ENCODE measurements at places on chromosomes 1 and 21. TPM values are rescaled to one million over a fixed set of nuclear protein-coding genes. Genes with fewer than 3 reads are reported as not detected.

- H3K4me3 ChIP-seq, result no peak overlapping the region
- no peaks in the 10 kb centered on the region for H3K4me1 ChIP-seq
- DNase-seq, result no peak
- no peak overlapping the region for H3K27ac ChIP-seq
- no peaks in the 10 kb centered on the region for H3K27me3 ChIP-seq
Measured at GRCh38 chr1:48688102-48688760, 88.5 kb downstream of the BEND5 start.

DNA sequence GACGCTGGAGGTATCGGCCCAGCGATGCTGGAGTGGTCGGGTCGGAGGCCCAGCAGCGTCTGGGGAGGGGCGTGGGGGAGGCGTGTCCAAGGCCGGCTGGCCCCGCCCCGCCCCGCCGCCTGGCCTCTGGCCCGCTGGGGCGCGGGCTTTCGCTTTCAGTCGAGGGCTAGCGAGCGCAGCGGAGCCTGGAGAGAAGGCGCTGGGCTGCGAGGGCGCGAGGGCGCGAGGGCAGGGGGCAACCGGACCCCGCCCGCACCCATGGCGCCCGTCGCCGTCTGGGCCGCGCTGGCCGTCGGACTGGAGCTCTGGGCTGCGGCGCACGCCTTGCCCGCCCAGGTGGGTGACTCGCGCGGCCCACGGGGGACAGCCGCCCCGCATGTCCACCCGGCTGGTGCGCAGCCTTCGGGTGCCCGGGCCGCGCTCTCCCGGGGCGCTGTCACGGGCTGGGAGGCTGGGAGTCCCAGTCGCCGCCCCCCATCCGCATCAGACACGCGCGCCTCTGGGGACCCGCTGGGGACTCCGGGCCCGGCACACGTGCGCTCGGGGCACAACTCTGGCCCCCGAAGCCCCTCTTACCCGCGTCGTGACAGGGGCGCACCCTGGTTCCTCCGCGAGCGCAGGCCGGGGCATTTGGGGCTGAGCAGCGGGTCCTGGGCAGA is at the start of gene TNFRSF1B:
Gene TNFRSF1B (plus strand): TSS at position 158 of the 659 bp plus-strand sequence. CDS start 101 bp downstream, at position 259.
- no peak within 1 kb of the TSS for H3K27ac ChIP-seq
- peak; percentile 74 for DNase-seq
- no peaks in the 10 kb centered on the region for H3K36me3 ChIP-seq
- no peaks in the 10 kb centered on the region for H3K27me3 ChIP-seq
- peak within 1 kb of the TSS; percentile 38 for H3K4me3 ChIP-seq
- peaks cover 6% of the 10 kb centered on the region for H3K4me1 ChIP-seq

DNA sequence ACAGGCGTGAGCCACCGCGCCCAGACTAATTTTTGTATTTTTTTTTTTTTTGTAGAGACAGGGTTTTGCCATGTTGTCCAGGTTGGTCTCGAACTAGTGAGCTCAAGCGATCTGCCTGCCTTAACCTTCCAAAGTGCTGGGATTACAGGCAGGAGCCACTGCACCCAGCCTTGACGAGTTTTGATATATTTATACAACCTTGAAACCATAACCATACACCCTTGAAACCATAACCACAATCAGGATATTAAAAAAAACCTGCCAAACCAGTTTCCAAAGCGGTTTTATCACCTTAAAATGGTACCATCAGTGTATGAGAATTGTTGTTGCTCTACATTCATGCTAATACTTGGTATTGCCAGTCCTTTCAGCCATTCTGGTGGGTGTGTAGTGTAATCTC is 3.7 kb upstream of the PHACTR4 start:
- no peak overlapping the region for H3K4me3 ChIP-seq
- peaks cover 8% of the 10 kb centered on the region for H3K4me1 ChIP-seq
- no peak overlapping the region for H3K27ac ChIP-seq
- no peaks in the 10 kb centered on the region for H3K36me3 ChIP-seq
- no peak for DNase-seq

GRCh38 chr1:210447456-210448057 is 118.9 kb downstream of the HHAT start:
- H3K27me3 ChIP-seq, result no peaks in the 10 kb centered on the region
- no peaks in the 10 kb centered on the region for H3K4me1 ChIP-seq
- H3K27ac ChIP-seq, result no peak overlapping the region
- no peak for DNase-seq
- no peaks in the 10 kb centered on the region for H3K36me3 ChIP-seq

DNA sequence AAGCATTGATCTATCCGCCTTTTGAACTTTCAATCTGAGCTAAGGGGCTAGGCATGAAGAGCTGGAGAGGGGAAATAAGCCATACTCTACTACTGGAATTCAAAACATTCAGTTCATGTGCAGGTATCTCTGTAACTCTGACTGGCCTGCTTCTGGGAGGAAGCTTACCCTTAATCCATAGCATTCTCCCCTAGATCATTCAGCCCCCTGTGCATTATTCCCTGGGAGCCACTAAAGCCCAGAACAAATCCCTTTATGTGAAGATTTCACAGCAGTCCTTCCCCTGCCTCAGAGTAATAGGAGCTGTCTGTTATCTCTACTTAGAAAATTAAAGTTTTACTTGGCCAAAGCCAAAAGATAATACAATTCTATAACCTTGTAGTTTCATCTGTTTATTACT is 300.7 kb downstream of the SEC16B start:
- H3K4me3 ChIP-seq, result no peak overlapping the region
- no peaks in the 10 kb centered on the region for H3K4me1 ChIP-seq
- no peaks in the 10 kb centered on the region for H3K27me3 ChIP-seq
- H3K27ac ChIP-seq, result no peak overlapping the region

- no peak overlapping the region for H3K4me3 ChIP-seq
- no peaks in the 10 kb centered on the region for H3K36me3 ChIP-seq
- no peaks in the 10 kb centered on the region for H3K27me3 ChIP-seq
- peaks cover 40% of the 10 kb centered on the region for H3K4me1 ChIP-seq
- H3K27ac ChIP-seq, result no peak overlapping the region
- DNase-seq, result no peak
Measured at GRCh38 chr1:157233131-157233530, 94.9 kb upstream of the ETV3 start.

- no peak overlapping the region for H3K27ac ChIP-seq
- H3K27me3 ChIP-seq, result no peaks in the 10 kb centered on the region
- H3K4me3 ChIP-seq, result no peak overlapping the region
- DNase-seq, result no peak
- H3K36me3 ChIP-seq, result no peaks in the 10 kb centered on the region
Measured at GRCh38 chr1:213110349-213111300, 59.6 kb downstream of the RPS6KC1 start.

DNA sequence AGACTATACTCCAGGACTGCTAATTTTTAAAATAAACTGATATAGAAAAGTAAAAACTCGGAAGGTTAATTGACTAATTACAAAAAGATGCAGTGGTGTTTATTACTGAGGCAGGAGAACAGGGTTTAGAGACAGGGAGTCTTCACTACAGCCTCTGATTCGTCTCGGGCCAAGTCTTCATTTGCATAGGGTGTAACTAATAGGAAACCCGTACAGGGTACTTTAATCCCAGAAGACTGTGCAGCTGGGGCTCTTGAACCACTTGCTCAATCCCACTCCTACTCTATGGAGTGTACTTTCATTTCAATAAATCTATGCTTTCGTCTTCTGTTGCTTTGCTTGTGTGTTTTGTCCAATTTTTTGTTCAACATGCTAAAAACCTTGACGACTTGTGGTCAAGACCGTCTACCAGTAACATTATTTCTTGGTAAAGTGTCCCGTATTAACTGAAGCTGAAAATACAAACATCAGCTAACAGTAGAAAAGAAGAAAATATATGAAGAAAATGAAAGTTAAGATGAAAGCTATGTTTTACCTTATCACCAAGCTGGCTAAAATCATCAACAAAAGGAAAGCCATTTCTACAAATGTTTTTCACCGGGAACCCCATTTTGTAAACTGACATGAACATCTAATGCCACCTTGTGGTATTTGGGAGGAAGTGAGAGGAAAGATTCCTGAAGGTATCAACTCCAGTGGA is 8.0 kb downstream of the SDHB start:
- no peak overlapping the region for H3K27ac ChIP-seq
- H3K36me3 ChIP-seq, result peaks cover 4% of the 10 kb centered on the region
- H3K4me1 ChIP-seq, result 0 out of 2 replicates have a peak, but pooled peaks cover 4% of the 10 kb centered on the region

- H3K4me1 ChIP-seq, result 0 out of 2 replicates have a peak, but pooled peaks cover 4% of the 10 kb centered on the region
- H3K36me3 ChIP-seq, result no peaks in the 10 kb centered on the region
- no peak overlapping the region for H3K4me3 ChIP-seq
Measured at GRCh38 chr1:155499953-155500639, 62.5 kb downstream of the ASH1L start.

GRCh38 chr1:24384251-24385090 is 29.1 kb downstream of the STPG1 start:
- no peak overlapping the region for H3K4me3 ChIP-seq
- H3K27me3 ChIP-seq, result no peaks in the 10 kb centered on the region
- H3K4me1 ChIP-seq, result peaks cover 19% of the 10 kb centered on the region
- no peak overlapping the region for H3K27ac ChIP-seq

DNA sequence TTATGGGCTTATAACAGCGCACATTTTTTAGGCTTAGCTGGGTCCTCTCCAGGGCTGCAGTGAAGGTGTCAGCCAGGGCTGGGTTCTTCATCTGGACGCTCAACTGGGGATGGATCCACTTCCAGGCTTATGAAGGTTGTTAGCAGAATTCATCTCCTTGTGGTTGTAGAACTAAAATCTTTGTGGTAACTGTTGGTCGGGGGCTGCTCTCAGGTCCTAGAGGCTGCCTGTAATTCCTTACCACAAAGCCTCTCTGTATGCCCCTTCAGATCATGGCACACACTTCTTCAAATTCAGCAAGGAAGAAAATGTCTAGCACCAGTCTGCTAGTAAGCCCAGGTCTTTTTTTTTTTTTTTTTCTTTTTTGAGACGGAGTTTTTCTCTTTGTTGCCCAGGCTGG is 40.9 kb upstream of the EPS8L3 start:
- H3K4me3 ChIP-seq, result no peak overlapping the region
- no peak overlapping the region for H3K27ac ChIP-seq
- DNase-seq, result no peak
- no peaks in the 10 kb centered on the region for H3K4me1 ChIP-seq

GRCh38 chr1:150262388-150263320 is 5.1 kb downstream of the CA14 start:
- H3K27ac ChIP-seq, result no peak overlapping the region
- peaks cover 7% of the 10 kb centered on the region for H3K4me1 ChIP-seq
- H3K4me3 ChIP-seq, result no peak overlapping the region
- DNase-seq, result no peak
- H3K27me3 ChIP-seq, result no peaks in the 10 kb centered on the region

DNA sequence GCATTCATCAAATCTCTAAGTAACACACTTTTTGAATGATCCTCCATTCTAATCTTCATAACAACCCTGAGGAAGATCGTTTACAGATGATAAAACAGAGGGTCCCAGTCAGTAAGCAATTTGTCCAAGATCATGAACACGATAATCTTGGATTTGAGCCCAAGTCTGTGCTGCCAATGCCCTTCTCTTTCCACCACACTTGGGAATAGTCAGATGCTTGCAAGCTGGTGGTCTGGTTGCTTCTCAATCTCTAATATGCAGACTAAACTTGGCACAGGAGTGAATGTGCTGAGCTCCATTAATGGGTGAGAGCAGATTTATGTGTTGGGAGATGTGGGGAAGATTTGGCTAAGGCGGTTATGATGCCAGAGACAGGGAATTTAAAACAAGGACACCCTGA is 430.6 kb upstream of the DAB1 start:
- H3K27ac ChIP-seq, result no peak overlapping the region
- no peak overlapping the region for H3K4me3 ChIP-seq
- no peak for DNase-seq
- H3K36me3 ChIP-seq, result no peaks in the 10 kb centered on the region

- H3K27ac ChIP-seq, result no peak overlapping the region
- no peak overlapping the region for H3K4me3 ChIP-seq
- no peak for DNase-seq
- H3K36me3 ChIP-seq, result no peaks in the 10 kb centered on the region
Measured at GRCh38 chr1:119805247-119805646, 6.0 kb downstream of the REG4 start.

GRCh38 chr1:159223004-159223403 is 18.3 kb downstream of the ACKR1 start:
- no peaks in the 10 kb centered on the region for H3K4me1 ChIP-seq
- H3K27me3 ChIP-seq, result no peaks in the 10 kb centered on the region
- DNase-seq, result no peak
- H3K27ac ChIP-seq, result no peak overlapping the region
- H3K4me3 ChIP-seq, result no peak overlapping the region

GRCh38 chr21:34579411-34579810 is 35.5 kb downstream of the RCAN1 start:
- DNase-seq, result no peak
- no peaks in the 10 kb centered on the region for H3K36me3 ChIP-seq
- H3K4me1 ChIP-seq, result no peaks in the 10 kb centered on the region
- H3K4me3 ChIP-seq, result no peak overlapping the region
- no peak overlapping the region for H3K27ac ChIP-seq
- no peaks in the 10 kb centered on the region for H3K27me3 ChIP-seq

DNA sequence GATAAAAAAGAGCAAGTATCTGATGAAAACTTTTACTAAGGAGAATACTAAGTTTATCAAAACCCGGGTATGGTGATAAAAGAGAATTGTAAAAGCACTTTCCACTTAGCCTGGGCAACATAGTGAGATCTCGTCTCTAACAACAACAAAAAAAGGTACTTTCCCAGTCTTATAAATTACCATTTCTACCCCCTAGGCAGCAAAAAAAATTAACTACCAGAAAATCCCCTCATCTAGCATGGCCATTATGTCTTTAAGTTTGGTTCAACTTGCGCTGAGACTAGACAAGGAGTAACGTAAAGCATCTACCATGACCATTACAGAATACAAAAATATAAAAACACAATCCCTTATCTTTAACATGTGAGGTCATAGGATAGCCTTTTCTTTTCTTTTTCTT is 78.6 kb upstream of the SLFNL1 start:
- no peaks in the 10 kb centered on the region for H3K4me1 ChIP-seq
- H3K27ac ChIP-seq, result no peak overlapping the region
- DNase-seq, result no peak

- no peaks in the 10 kb centered on the region for H3K36me3 ChIP-seq
- DNase-seq, result no peak
- H3K27me3 ChIP-seq, result no peaks in the 10 kb centered on the region
- H3K27ac ChIP-seq, result peak overlapping the region; percentile 47
Measured at GRCh38 chr1:92444351-92444750, 42.4 kb downstream of the GFI1 start.

GRCh38 chr1:43340559-43340958 is 2.9 kb downstream of the MPL start:
- H3K27me3 ChIP-seq, result no peaks in the 10 kb centered on the region
- no peak for DNase-seq
- no peaks in the 10 kb centered on the region for H3K4me1 ChIP-seq
- H3K4me3 ChIP-seq, result no peak overlapping the region

IGSF3 gene
- total RNA-seq, result 24.0 TPM

DCST2 gene
- 0.26 TPM for total RNA-seq

CELA3A gene
- total RNA-seq, result not detected

CD52 gene
- total RNA-seq, result not detected

IFI44L gene
- total RNA-seq, result not detected

FRRS1 gene
- 11.1 TPM for total RNA-seq

Measured in Caco-2 (cell line).